ENCODE measurements at places on chromosomes 13 and 19.
A peak's percentile ranks its signal among the peaks of the same experiment; 100 is the strongest.

DNA sequence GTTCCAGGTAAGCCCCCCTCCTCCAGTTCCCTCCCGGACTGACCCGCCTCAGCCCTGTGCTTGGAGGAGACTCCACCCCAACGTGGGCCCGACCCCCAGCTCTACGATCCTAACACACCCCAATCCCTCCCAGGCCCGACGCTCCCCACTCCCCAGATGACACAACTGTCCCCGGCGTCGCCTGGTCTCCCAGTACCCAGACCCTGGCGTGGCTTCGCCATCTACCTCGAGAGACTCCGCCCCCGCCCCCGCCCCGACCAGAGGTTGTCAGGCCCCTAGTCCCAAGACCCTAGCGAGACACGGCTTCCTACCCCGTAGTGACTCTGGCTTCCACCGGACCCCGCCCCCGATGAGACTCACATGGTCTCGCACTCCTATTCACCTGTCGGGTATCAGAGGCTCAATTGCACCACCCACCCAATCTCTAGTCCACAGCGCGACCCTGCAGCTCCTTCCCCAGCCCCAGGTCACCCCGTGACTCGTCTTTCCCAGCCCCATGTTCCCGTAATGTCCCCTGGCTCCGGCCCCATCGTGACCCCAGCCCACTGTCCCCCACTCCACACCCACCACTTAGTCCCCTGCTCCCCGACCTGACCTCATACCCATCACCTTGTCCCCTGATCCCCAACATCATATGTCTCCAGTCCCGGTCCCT, 2.9 kb downstream of the CD37 start:
- H3K4me1 ChIP-seq: peaks cover 38% of the 10 kb centered on the region
- peak overlapping the region; percentile 62 for H3K4me3 ChIP-seq
- H3K27me3 ChIP-seq: peaks cover 26% of the 10 kb centered on the region
- no peak for DNase-seq
- no peak overlapping the region for H3K27ac ChIP-seq
- peaks cover 20% of the 10 kb centered on the region for H3K36me3 ChIP-seq

- no peak overlapping the region for H3K4me3 ChIP-seq
- H3K27ac ChIP-seq: no peak overlapping the region
These were observed 77.5 kb upstream of the POMP start for GRCh38 chr13:28581451-28581850.

GRCh38 chr13:39665763-39666162, 10.3 kb downstream of the COG6 start:
- H3K4me1 ChIP-seq: no peaks in the 10 kb centered on the region
- H3K4me3 ChIP-seq: no peak overlapping the region
- DNase-seq: no peak
- no peaks in the 10 kb centered on the region for H3K27me3 ChIP-seq
- peaks cover 3% of the 10 kb centered on the region for H3K36me3 ChIP-seq

- H3K27me3 ChIP-seq: peaks cover 29% of the 10 kb centered on the region
- no peak overlapping the region for H3K4me3 ChIP-seq
- no peak for DNase-seq
- H3K4me1 ChIP-seq: no peaks in the 10 kb centered on the region
- H3K27ac ChIP-seq: no peak overlapping the region
These were observed 550.3 kb downstream of the GPC5 start for GRCh38 chr13:91948736-91949135.

DNA sequence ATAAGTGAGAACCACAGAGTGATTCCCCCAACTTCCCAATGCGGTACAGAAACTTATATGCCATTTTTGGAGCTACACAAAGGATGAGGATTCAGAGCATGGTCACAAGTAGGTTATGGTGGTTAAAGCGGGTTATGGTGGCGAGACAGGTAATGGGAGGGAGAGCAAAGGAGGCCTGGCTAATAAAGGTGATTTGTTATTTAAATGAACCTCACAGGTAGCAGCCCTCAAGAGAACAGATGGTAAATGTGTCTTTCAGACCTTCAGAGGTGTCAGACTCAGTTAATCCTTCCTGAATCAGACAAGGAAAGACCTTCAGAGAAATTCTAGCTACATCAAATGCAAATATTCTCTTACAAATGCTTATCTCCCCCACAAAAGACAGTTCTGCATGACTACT, 1971.4 kb downstream of the OLFM4 start:
- H3K27ac ChIP-seq: no peak overlapping the region
- H3K4me3 ChIP-seq: no peak overlapping the region
- no peaks in the 10 kb centered on the region for H3K36me3 ChIP-seq
- H3K4me1 ChIP-seq: no peaks in the 10 kb centered on the region
- H3K27me3 ChIP-seq: no peaks in the 10 kb centered on the region

GRCh38 chr19:34597596-34597995, 79.4 kb downstream of the SCGB2B2 start:
- no peak overlapping the region for H3K4me3 ChIP-seq
- H3K4me1 ChIP-seq: no peaks in the 10 kb centered on the region
- no peak for DNase-seq
- H3K27ac ChIP-seq: peak overlapping the region; percentile 67

GRCh38 chr19:33118643-33119042, 13.3 kb upstream of the WDR88 start:
- H3K27ac ChIP-seq: no peak overlapping the region
- no peaks in the 10 kb centered on the region for H3K27me3 ChIP-seq
- no peak for DNase-seq
- H3K4me3 ChIP-seq: no peak overlapping the region

GRCh38 chr19:2096480-2097202, at the start of gene IZUMO4:
Gene IZUMO4 (plus strand): TSS chr19:2096915. CDS start chr19:2096946, 31 bp downstream.
- H3K27ac ChIP-seq: peak within 1 kb of the TSS; percentile 90
- peak within 1 kb of the TSS; percentile 96 for H3K4me3 ChIP-seq
- peaks cover 4% of the 10 kb centered on the region for H3K27me3 ChIP-seq
- DNase-seq: peak; percentile 99

Measured in neural crest cell (in vitro differentiated cells).